ENCODE measurements at places on chromosomes 12 and 14. TPM values are rescaled to one million over a fixed set of nuclear protein-coding genes. Genes with fewer than 3 reads are reported as not detected.

The KLRC2 gene
- total RNA-seq, result not detected

The BCL11B gene
- not detected for total RNA-seq

The OTX2 gene
- total RNA-seq, result not detected

The CCDC175 gene
- not detected for total RNA-seq

The ZDHHC22 gene
- total RNA-seq, result not detected

The DNAJC22 gene
- total RNA-seq, result 0.91 TPM

The MAP3K9 gene
- total RNA-seq, result 0.32 TPM
